ENCODE measurements at places on chromosomes 13 and 19.

- no peak for DNase-seq
These were observed 407.3 kb upstream of the SGCG start for GRCh38 chr13:22773465-22773864.

GRCh38 chr13:97853550-97853949, 99.9 kb upstream of the IPO5 start:
- DNase-seq: no peak

GRCh38 chr13:74206061-74206561, 71.9 kb upstream of the KLF12 start:
- DNase-seq: no peak

DNA sequence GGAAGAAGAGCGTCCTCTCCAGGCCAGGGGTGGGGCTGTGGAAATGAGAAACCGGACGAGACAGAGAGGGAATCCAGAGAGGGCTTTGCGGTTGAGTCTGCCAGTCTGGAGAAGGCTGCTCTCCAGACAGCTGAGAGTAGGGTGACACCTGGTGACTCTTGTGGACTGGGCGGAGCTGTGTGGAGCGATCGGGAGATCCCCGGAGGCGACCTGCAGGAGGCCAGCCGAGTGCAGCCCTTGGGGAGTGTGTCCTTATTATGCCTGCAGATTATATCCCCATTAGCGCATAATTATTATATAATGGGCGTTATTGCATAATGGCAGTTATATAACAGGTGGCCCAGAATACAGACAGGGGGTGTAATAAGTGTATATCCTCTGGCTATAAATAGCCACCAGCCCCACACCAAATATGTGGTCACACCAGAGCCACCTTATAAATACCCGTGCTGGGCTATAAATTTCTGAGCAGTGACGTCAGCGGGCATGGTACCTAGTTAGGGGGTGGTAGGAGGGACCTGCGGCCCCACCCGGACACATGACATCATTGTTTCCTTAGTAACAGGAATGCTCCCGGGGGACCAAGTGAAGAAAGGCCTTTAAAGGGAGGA, 41.2 kb downstream of the NFIX start:
- DNase-seq: no peak

GRCh38 chr19:38796154-38796553, 7.2 kb downstream of the LGALS7B start:
- DNase-seq: no peak

GRCh38 chr13:89113744-89114143, 1442.6 kb downstream of the SLITRK5 start:
- DNase-seq: no peak

DNA sequence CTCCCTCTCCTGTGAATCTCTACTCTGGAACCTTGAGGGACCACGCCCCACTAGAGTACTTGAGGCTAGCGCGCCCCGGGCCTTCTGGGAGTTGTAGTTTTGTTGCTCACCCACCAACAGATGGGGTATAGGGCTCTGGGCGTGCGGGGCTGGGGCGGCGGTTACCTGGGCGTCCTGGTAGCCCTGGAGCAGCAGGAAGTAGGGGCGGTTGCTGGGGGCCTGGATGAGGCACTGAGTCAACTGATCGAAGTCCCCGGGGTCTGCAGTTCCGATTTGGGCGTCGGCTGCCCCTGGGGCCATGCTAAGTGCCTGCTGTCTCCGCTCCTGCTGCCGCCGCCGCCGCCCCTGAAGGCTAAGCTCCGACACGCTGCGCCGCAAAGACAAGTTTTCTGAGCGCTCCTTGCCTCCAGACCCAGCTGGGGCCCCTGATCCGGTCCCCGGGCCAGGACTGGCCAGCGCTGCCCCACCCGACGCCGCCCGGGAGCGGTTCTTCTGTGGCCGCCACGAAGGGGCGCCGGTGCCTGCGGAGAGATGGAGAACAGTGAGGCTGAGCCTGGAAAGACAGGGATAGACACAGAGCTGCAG, 5.3 kb downstream of the RASIP1 start:
- DNase-seq: no peak

DNA sequence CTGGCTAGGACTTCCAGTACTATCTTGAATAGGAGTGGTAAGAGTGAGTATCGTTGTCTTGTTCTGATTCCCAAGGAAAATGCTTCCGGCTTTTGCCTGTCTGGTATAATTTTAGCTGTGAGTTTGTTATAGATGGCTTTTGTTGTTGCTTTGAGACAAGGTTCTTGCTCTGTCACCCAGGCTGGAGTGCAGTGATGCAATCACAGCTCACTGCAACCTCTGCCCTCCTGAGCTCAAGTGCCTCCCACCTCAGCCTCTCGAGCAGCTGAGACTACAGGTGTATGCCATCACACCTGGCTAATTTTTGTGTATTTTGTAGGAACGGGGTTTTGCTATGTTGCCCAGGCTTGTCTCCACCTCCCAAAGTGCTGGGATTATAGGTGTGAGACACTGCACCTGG, 6.1 kb upstream of the ZNF543 start:
- no peak for DNase-seq

Data from activated CD4-positive, alpha-beta T cell treated with anti-CD3 and anti-CD28 coated beads for 36 hours (primary cell).